Transverse colon (tissue), 4 donors: ENCODE measurements at places on chromosomes 1 and 21.

GRCh38 chr1:193799948-193800690 lies 613.7 kb upstream of the B3GALT2 start:
- DNase-seq = no peak
- no peaks in the 10 kb centered on the region for H3K27me3 ChIP-seq
- no peaks in the 10 kb centered on the region for H3K4me1 ChIP-seq
- H3K4me3 ChIP-seq = no peak overlapping the region
- no peaks in the 10 kb centered on the region for H3K36me3 ChIP-seq
- no peak overlapping the region for H3K27ac ChIP-seq

DNA sequence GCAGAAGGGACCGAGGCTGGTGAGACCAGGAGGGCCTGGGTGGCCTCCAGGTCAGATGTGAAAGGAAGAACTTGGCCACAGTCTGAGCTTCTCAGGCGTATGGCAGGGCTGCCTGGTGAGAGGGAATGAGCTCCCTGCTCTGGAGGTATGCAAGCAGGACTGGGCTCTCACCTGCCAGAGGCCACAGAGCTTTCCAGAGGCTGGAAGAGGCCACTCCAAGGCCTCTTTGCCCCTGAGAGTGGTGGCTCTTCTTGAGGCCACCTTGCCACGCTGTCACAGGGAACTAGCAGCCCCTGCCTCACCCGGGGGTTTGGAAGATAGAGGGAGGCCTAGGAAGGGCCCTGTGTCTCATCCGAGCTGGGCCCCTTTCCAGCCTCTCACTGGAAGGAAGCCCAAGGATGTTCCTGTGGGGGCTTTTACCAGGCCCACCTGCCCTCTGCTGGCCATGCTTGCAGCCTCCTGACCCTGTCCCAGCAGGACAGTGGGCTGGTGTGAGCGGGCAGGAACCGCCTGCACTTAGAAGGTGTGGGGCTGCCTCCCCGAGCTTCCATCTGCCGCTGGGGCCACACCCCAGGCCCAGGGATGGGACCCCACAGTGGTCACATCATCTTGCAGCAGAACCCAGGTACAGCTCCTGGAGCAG lies 10.0 kb downstream of the PCSK9 start:
- no peak for DNase-seq
- no peak overlapping the region for H3K4me3 ChIP-seq
- no peak overlapping the region for H3K27ac ChIP-seq
- no peaks in the 10 kb centered on the region for H3K36me3 ChIP-seq

DNA sequence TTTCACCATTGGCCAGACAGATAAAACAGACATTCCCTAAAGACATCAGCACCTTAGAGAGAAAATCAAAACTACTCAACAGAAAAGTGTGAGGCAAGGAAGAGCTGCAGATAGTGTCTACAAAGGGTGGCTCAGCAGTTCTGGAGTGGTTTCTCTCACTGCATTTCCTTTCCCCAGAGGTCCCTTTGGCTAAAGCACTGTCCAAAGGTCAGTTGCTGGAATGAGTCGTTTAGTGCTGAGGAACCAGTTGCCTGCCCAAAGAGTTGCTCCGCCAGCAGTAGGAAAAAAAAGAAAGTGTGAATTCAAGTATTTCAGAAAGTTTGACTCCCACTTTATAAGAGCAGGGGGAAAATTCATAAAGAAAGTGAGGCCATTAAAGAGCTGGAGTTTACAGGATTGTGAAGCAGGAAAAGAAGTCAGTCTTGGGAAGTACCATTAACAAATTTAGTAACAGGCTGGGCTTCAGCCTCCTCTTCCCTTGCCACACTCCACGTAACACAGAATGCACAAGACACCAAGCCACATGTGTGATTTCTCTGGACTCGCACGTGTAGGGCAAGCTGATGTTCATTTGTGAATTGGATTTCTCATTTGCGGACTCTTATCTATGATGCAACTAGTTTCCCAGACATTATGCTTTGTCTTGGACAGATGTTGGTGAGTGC lies 122.2 kb downstream of the RUNX1 start:
- peaks cover 9% of the 10 kb centered on the region for H3K4me1 ChIP-seq
- H3K27ac ChIP-seq = no peak overlapping the region
- no peaks in the 10 kb centered on the region for H3K36me3 ChIP-seq
- no peak overlapping the region for H3K4me3 ChIP-seq

DNA sequence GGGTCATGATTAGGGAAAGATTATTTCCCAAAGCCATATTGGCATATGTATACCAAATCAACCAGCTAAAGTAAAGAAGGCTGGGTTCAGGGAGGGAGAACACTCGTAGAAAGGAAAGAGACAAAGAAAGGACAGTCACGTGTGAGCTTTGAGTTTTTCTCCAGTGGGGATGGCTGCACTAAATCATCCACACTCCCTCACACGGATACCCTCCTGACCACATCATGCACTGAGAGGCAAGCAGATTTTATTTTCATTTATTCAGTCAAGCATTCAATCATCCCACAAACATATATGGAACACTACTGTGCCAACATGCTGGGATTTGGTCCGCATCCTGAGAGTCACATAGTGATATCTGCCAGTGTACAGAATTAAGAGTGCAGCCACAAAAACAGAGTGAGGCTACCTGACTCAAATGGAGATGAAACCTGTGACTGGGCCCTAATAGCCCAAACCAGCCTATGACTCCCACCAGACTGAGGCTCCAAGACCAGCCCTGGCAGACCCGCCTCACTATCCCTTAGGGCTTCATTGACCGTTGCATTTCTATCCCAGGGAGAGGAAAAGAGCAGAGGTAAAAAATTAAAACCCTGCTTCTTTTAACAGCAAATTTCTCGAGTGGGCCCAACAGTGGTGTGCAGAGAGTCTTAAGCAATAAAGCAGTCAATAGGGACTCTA lies 155.9 kb downstream of the BARHL2 start:
- no peak overlapping the region for H3K4me3 ChIP-seq
- no peaks in the 10 kb centered on the region for H3K36me3 ChIP-seq
- H3K4me1 ChIP-seq = no peaks in the 10 kb centered on the region
- DNase-seq = no peak

GRCh38 chr21:15552914-15553494 lies 176.8 kb upstream of the USP25 start:
- no peaks in the 10 kb centered on the region for H3K36me3 ChIP-seq
- H3K27ac ChIP-seq = no peak overlapping the region
- DNase-seq = no peak
- no peaks in the 10 kb centered on the region for H3K4me1 ChIP-seq
- no peak overlapping the region for H3K4me3 ChIP-seq
- no peaks in the 10 kb centered on the region for H3K27me3 ChIP-seq

GRCh38 chr1:240980342-240980741 lies 368.4 kb upstream of the GREM2 start:
- no peaks in the 10 kb centered on the region for H3K36me3 ChIP-seq
- no peaks in the 10 kb centered on the region for H3K27me3 ChIP-seq
- H3K4me1 ChIP-seq = no peaks in the 10 kb centered on the region
- no peak for DNase-seq
- H3K4me3 ChIP-seq = no peak overlapping the region

DNA sequence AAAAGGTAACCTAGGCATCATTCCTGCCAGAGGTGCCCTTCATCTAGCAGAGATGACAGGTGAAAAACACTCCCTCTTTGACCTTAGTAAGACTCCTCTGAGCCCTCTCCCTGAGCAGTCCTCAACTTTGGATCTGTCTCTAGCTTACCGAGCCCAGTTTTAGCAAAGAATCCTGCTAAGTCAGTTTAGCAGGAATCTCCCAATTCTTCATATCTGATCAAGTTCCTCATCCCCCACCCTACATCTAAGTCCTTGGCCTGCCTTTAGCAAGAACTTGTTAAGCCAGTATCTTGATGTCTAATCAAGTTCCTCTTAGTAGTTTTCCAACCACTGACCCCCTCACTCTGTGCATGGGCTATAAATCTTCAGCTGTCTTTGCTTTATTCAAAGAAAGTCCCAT lies 235.6 kb downstream of the OMA1 start:
- no peaks in the 10 kb centered on the region for H3K36me3 ChIP-seq
- DNase-seq = no peak
- H3K4me3 ChIP-seq = no peak overlapping the region

DNA sequence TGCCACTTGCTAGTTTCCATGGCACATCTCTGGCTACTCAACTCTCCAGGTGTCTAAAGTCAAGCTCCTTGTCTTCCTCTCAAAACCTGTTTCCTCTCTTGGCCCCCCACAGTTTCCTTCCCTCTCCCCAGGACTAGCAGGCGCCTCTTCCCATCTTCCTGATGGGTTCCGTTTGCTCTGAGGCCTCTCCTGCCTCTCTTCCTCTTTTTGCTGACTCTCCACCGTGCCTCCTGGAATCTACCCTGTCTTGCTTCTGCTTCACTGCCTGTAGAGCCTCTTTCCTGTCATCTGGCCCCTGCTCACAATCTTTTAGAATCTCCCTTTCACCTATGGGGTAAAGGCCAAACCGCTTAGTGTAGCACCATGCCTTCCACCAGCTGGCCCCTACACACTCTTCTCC lies 21.8 kb upstream of the LHX4 start:
- DNase-seq = no peak
- H3K27ac ChIP-seq = no peak overlapping the region
- H3K4me3 ChIP-seq = no peak overlapping the region
